ENCODE measurements at places on chromosomes 12 and 14.

DNA sequence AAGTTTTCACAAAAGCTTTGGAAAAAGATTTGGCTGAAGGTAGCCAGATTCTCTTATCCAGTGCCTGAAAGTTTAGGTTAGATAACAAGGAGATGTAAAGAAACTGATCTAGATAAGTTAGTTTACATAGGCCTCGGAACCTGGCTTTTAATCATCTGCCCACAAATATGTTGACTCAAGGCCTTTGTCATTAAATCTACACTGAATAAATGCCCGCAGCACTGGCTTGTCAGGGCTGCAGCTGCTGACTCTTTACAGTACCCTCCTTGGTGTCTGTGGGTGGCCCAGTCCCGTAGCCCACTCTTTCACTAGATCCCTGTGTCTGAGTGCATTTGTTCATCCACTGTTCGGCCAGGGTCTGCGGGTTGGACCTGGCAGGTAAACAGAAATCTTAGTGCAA, 58.0 kb downstream of the TMEM116 start:
- DNase-seq, result no peak

GRCh38 chr12:5556033-5556614, 124.2 kb downstream of the NTF3 start:
- DNase-seq, result no peak

GRCh38 chr14:92568621-92569479, 55.3 kb downstream of the RIN3 start:
- DNase-seq, result no peak

GRCh38 chr12:21580748-21581516, 23.7 kb downstream of the GYS2 start:
- no peak for DNase-seq

DNA sequence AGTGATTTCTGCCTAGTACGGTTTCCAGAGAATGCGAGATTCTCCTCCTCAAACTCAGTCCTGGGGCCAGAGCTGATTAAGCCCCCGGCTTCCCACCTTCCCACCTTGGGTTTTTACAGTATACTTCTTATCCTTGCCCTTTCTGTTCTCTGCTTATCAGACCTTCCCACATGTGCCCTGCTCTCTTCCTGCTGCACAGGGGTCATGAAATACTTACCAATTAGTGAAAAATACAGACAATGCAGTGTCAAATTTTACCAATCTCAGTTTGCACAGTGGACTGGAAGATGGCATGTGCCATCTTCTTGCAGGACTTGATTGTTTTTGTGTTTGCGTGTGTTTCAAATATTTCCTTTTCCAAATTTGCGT, 14.7 kb downstream of the SUSD6 start:
- DNase-seq, result no peak

GRCh38 chr12:124509676-124510300, 57.6 kb downstream of the NCOR2 start:
- no peak for DNase-seq

DNA sequence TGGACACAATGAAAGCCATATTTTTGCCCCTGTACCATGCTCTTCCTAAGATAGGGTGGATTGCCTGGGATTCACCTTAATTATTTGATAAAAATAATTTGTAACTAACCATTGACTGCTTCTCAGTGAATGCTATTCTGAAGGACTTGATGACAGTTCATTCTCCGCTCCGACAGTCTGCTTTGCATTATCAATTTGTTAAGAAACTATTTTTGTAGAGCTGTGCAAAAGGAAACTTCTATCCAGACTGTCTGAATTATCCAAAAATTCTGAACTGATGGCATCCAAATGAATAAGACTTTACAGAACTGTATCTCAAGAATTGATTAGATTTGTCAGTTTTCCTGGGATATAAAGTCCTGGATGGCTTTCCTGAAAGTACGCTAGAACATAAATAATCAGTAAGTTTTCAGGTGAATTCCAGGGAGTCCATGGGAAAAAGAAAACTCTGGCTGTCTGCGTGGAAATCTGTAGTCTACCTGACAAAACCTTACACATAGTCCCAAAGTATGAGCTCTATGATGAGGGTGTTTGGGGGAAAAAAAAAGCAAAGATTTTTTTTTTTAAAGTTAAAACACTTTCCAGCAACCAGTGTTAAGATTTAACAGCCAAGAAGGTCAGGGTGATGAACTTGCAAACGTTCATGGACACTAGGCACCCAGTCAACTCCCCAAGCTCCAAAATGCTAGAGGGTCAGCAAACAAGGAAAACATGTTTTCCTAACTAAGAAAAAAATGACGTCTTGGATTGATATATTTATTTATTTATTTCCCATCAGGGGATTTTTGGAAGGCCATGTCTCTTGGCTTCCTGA, 291.1 kb upstream of the TBX3 start:
- DNase-seq, result no peak

GRCh38 chr14:71661441-71661840, 270.8 kb upstream of the RGS6 start:
- no peak for DNase-seq

GRCh38 chr14:76918256-76918781, 92.1 kb downstream of the LRRC74A start:
- DNase-seq, result no peak

- no peak for DNase-seq
Observed at GRCh38 chr14:99057576-99058083, 214.4 kb downstream of the BCL11B start.

GRCh38 chr12:6768990-6769389, 2.8 kb downstream of the PTMS start:
- no peak for DNase-seq
